ENCODE measurements at places on chromosomes 3 and 15.
A peak's percentile ranks its signal among the peaks of the same experiment; 100 is the strongest.

GRCh38 chr3:138936741-138937689, 9.9 kb downstream of the FOXL2 start:
- DNase-seq: no peak

GRCh38 chr3:173933113-173933512, 535.6 kb downstream of the NLGN1 start:
- peak; percentile 16 for DNase-seq

GRCh38 chr3:98555025-98555379, 23.2 kb downstream of the GPR15 start:
- DNase-seq: no peak

GRCh38 chr3:136293279-136293678, 43.1 kb downstream of the PCCB start:
- no peak for DNase-seq

DNA sequence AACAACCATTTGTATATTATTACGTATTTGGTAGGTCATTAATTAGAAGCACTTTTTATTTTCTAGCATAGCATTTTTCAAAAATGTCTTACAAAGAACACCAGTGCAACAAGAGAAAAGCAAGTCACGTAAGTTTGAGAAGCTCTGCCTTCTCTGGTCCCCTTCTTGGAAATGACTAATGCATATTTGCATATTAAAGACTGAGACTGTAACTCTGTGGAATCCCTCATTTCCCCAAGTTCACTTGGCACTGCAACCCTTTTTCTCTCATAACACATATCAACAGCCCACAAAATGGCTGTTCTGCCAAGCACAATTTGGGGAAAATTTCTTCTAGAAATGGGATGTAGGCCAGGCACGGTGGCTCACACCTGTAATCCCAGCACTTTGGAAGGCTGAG, 176.3 kb downstream of the ERC2 start:
- no peak for DNase-seq

Data from NCI-H524 (cell line).